ENCODE measurements at places on chromosomes 1 and 21.

- no peak for DNase-seq
Measured at GRCh38 chr1:22508991-22509390, 54.3 kb upstream of the EPHA8 start.

- no peak for DNase-seq
Measured at GRCh38 chr21:45301521-45302081, 13.9 kb upstream of the POFUT2 start.

DNA sequence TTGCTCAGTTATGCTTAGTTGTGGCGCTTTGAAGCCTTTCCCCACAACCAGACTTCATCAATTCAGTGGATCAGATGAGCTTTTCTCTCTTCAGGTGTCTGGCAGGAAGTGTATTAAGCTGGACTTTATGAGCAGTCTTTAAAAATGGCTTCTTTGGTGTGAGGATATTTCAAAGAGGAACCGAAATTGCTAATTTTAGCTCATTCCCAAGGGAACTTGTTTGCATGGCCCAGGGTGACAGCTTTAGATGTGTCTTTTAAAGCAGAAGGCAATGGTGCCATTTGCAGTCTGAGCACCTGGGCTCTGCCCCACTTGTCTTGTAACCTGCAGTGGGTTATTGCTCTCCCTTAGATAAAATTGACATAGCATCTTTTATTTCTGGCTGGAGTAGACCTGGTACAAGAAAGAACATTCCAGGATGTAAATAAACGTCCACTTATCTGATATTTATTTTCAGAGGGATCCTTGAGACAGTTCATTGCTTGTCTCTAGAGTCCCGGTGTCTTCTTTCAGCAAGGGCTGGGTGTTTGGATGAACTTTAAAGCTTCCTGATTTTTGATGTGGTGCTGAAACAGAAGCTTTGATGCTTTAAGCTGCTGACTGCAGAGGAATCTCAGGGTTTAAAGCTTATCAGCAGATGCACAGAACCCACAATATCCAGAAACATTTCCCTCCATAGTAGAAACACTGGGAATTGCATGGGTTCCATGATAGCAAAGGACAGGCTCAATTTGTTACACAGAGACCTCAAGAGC lies 241.7 kb downstream of the ADGRL2 start:
- no peak for DNase-seq

GRCh38 chr21:31297806-31298205 lies 46.3 kb downstream of the TIAM1 start:
- no peak for DNase-seq

GRCh38 chr1:228004331-228004855 lies 2.4 kb upstream of the WNT3A start:
- peak; percentile 77 for DNase-seq

Measured in GM20000 (cell line).